ENCODE measurements at places on chromosomes 4 and X. TPM values are rescaled to one million over a fixed set of nuclear protein-coding genes. Genes with fewer than 3 reads are reported as not detected.

CT55 gene
- total RNA-seq = not detected

EIF4E gene
- total RNA-seq = 46.8 TPM

DNA sequence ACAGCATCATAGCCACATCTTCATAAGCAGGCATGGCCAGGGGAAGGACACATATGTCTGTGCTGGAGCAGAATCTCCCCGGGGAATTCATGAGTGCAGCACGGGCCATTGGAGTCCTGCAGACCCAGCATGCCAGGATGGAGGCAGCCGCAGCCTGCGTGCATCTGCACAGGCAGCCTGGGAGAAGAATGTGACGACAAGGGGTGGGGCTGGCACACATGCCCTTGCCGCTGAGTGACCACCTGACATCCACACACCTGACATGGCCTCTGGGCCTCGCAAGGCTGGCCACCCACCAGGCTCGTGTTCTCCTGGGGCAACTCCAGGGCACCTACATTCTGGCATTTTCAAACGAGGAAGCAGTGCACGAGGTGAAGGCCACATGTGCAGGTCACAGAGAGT lies 66.2 kb upstream of the AFAP1 start:
- DNase-seq = no peak

- DNase-seq = no peak
These were observed 289.8 kb downstream of the ADGRL3 start for GRCh38 chr4:61489927-61490326.

DNA sequence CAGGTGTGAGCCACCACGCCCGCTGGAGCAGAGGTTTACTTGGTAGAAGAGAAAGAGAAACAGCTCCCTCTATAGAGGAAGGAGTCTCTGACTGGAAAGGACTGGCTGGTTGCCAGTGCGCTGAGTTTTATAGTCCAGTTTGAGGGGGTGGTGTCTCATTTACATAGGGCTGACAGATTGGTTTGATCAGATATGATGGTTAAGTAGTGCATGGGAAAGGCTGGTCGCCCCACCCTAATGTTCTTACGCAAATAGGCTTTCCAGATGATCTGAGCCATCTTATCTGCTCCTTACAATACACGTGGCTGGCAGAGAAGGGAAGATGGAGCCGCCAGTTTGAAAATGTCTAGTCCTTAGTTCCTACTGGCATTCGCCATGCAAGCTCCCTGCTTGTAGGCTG lies 439.5 kb downstream of the NAF1 start:
- no peak for DNase-seq

GRCh38 chrX:54411732-54412131 lies 28.5 kb upstream of the TSR2 start:
- no peak for DNase-seq

GRCh38 chrX:133185938-133186337 lies 32.2 kb downstream of the TFDP3 start:
- no peak for DNase-seq
